ENCODE measurements at places on chromosomes 2 and 18. TPM values are rescaled to one million over a fixed set of nuclear protein-coding genes. Genes with fewer than 3 reads are reported as not detected.

DNA sequence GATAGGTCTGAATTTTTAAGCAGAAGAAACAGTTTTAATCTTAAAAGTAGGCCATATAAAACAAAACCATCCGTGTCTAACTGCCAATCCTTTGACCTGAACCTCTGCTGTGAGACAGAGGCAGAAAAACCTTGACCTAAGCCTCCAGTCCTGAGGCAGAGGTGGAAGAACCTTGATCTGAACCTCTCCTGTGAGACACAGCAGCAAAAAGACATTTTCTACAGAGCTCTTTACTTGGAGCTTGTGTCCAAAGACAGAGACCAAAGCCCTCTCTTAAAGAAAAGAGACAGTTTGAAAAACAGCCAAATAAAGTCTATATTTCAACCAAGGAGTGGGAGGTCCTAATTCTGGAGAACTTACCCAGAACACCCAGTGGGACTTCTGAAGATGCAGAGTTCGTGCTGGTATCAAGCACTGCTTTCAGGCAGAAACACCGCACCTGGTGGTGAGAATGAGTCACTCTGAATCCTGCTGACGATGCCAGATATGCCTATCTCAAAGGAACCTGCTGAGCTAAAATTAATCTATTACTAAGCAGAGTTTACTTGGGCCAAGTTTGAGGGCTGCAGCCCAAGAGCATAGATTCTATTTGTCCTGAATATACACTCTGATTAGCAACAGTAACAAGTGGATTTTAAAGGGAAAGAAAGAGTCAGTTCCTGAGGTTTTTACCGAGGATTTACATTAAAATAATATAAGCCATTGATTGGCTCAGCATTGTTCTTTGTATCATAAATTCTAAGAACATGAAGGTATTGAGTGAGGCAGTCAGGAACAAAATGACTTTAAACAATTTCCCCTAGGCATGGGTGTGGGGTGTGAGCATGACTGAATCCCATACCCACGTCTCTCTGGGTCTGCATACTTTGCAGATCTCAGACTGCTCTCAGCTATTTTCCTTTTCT is 806.4 kb downstream of the TRIB2 start:
- H3K27me3 ChIP-seq = no peaks in the 10 kb centered on the region
- no peaks in the 10 kb centered on the region for H3K4me1 ChIP-seq
- DNase-seq = no peak
- H3K4me3 ChIP-seq = no peak overlapping the region

GRCh38 chr2:71669628-71670429 is 216.5 kb downstream of the DYSF start:
- H3K27ac ChIP-seq = no peak overlapping the region
- DNase-seq = no peak
- H3K27me3 ChIP-seq = no peaks in the 10 kb centered on the region
- H3K36me3 ChIP-seq = no peaks in the 10 kb centered on the region
- H3K4me3 ChIP-seq = no peak overlapping the region

DNA sequence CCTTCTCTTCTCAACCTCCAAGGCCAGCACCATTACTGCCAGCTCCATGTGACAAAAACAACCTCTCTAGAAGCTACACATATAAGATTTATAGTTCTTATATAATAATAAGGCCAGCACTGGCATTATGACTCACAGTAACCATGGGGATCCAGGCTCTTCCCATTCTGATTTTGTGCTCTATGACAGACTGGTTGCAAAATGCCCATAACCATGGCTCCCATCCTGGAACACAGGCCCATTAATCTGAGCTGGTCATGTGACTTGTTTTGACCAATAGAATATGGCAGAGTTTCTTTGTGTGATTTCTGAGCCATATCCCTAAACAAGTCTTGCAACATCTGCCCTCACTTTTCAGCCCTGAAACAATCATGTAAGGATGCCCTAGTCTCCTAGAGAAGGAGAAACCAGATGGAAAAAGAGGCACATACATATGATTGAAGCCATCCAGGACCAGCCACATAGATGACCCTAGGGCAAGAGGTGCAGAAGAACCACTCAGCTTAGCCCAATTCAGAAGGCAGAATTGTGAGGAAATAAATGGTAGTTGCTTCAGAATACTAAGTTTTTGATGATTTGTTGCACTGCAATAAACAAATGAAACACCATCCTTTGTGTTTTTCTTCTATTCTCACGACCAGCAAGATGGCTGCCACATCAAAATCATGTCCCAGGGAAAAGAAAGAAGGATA is 173.9 kb downstream of the SUCLG1 start:
- H3K36me3 ChIP-seq = no peaks in the 10 kb centered on the region
- H3K27me3 ChIP-seq = peaks cover 6% of the 10 kb centered on the region
- DNase-seq = no peak
- no peak overlapping the region for H3K4me3 ChIP-seq
- no peak overlapping the region for H3K27ac ChIP-seq

DNA sequence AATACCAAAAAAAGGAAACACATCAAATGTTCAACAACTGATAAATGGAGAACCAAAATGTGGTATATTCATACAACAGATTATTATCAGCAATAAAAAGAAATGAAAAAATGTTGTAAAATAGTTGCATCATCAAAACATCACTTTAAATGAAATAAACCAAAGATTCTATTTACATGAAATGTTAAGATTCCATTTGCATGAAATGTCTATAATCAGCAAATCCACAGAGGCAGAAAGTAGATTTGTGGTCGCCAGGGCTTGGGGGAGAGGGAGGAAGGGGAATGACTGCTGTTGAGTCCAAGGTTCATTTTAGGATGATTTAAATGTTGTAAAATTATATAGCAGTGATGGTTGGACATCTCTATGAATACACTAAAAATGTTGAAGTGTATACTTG is 181.9 kb downstream of the RTP5 start:
- peaks cover 3% of the 10 kb centered on the region for H3K36me3 ChIP-seq
- H3K4me1 ChIP-seq = no peaks in the 10 kb centered on the region
- H3K27ac ChIP-seq = no peak overlapping the region
- no peak for DNase-seq

- no peak overlapping the region for H3K4me3 ChIP-seq
- no peaks in the 10 kb centered on the region for H3K27me3 ChIP-seq
- no peaks in the 10 kb centered on the region for H3K36me3 ChIP-seq
- no peak for DNase-seq
Observed at GRCh38 chr2:156935616-156936015, 321.9 kb upstream of the GALNT5 start.

GRCh38 chr18:31634331-31634713 is 42.6 kb downstream of the TTR start:
- H3K36me3 ChIP-seq = no peaks in the 10 kb centered on the region
- no peak for DNase-seq
- no peak overlapping the region for H3K27ac ChIP-seq

GRCh38 chr2:180231015-180231414 is 223.9 kb upstream of the CWC22 start:
- H3K4me1 ChIP-seq = no peaks in the 10 kb centered on the region
- no peak overlapping the region for H3K4me3 ChIP-seq
- H3K36me3 ChIP-seq = no peaks in the 10 kb centered on the region
- H3K27ac ChIP-seq = no peak overlapping the region
- H3K27me3 ChIP-seq = no peaks in the 10 kb centered on the region

DNA sequence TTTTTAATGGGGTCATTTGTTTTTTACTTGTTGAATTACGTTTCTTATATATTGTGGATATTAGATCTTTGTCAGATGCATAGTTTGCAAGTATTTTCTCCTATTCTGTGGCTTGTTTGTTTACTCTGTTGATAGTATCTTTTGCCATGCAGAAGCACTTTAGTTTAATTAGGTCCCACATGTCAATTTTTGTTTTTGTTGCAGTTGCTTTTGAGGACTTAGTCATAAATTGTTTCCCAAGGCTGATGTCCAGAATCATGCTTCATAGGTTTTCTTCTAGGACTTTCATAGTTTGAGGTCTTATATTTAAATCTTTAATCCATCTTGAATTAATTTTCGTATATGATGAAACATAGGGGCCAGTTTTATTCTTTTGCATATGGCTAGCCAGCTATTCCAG is 13.2 kb downstream of the PIKFYVE start:
- no peak overlapping the region for H3K4me3 ChIP-seq
- peaks cover 37% of the 10 kb centered on the region for H3K36me3 ChIP-seq
- peaks cover 25% of the 10 kb centered on the region for H3K4me1 ChIP-seq
- no peaks in the 10 kb centered on the region for H3K27me3 ChIP-seq

DNA sequence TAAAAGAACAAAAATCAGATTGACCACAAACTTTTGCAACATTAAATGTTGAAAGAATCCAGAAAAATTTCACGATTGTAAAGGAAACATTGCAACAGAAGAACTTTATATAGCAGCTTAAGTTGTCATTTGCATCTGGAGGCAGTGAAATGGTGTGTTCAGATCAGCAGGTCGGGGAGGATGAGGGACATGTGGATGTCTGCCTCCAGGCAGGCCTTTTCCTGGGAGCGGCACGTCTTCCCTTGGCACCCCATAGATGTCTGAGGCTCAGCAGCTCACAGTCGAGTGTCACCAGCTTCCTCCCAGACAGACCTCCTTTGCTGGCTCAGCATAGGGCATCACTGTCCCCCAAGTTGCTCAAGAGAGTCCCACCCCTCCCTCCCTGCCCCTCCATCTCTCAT is 44.3 kb upstream of the ASB1 start:
- H3K27ac ChIP-seq = no peak overlapping the region
- no peak overlapping the region for H3K4me3 ChIP-seq
- no peaks in the 10 kb centered on the region for H3K27me3 ChIP-seq
- peaks cover 23% of the 10 kb centered on the region for H3K4me1 ChIP-seq

DNA sequence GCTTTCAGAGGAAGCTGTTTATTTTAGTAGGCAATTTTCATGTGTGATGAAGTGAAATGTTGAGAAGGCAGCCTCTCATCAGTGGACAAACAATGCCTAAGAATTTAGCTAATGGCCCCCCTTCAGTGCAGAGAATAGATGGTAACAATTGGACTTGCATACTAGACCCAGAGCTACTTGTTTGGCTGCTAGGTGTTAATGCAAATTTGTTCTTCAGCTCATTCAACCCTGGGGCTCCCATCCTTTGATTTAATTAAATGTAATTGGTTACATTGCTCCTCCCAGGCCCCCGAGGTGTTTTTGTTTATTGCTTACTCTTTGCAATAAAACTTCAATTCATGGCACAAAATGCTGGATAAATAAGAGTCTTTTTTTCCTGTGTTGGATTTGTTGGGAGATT is 68.6 kb downstream of the CAMKMT start:
- peaks cover 13% of the 10 kb centered on the region for H3K4me1 ChIP-seq
- H3K27ac ChIP-seq = no peak overlapping the region
- no peaks in the 10 kb centered on the region for H3K27me3 ChIP-seq
- no peaks in the 10 kb centered on the region for H3K36me3 ChIP-seq
- DNase-seq = no peak

DNA sequence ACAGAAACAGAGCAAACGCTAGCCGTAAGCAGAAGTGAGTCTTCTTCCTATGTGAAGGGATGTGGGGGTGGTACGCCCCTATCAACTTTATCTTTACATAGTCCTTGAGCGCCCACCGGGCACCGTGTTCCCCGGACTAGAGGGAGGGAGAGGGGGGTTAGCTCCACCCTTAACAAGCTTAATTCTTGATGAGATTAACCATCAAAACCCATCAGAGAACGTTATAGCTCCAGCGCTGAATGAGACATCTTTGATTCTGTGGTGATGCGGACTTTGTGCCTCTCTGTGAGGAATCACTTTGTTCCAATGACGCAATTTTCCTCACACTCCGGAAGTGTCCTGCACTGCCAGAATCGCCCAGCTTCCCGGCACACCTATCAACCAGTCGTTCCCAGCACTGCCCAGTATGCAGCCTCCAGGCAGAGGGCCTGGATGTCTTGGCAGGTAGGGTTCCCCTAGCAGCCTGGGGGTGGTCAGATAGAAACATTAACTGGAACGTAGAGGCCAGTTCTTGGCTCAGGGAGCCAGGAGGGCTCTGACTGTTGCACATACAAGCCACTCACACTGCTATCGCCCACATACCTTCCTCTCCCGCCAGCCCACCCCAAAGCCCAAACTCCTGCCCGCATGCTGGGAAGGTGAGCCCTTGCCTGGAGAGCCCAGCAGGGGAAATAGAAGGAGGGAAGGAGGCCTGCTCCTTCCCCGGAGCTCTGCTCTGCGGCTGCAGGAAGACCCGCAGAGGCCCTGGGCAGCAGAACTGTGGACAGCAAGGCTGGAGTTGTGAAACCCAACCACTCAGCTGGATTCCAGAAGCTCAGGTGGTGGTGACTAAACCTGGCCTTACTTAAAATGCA is 1.9 kb upstream of the ODC1 start:
- no peak overlapping the region for H3K27ac ChIP-seq
- H3K36me3 ChIP-seq = no peaks in the 10 kb centered on the region

DNA sequence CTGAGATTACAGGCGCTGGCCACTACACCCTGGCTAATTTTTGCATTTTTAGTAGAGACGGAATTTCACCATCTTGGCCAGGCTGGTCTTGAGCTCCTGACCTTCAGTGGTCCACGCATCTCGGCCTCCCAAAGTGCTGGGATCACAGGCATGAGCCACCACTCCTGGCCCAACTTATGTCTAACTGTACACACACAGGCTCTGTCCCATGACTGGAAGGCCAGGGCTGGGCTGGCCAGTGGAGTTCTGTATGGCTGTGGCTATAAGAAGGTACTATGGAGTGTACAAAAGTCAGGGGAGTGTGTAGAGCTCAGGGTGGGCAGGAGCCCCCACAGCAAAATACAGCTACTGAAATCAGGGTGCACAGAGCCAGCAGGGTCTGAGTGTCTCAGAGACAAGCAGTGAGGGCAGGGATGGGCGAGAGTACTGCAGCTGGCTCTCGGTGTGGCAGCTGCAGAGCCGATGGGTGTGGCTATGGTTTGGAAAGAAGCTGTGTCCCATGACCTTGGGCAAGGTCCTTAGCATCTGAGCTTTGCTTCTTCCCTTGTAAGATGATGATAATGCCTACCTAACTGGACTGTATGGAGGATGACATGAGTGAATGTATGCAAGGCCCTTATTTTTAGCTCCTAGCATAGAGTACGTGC is 10.4 kb upstream of the MSGN1 start:
- no peak overlapping the region for H3K27ac ChIP-seq
- no peak for DNase-seq
- no peaks in the 10 kb centered on the region for H3K4me1 ChIP-seq
- H3K27me3 ChIP-seq = peaks cover 9% of the 10 kb centered on the region

DNA sequence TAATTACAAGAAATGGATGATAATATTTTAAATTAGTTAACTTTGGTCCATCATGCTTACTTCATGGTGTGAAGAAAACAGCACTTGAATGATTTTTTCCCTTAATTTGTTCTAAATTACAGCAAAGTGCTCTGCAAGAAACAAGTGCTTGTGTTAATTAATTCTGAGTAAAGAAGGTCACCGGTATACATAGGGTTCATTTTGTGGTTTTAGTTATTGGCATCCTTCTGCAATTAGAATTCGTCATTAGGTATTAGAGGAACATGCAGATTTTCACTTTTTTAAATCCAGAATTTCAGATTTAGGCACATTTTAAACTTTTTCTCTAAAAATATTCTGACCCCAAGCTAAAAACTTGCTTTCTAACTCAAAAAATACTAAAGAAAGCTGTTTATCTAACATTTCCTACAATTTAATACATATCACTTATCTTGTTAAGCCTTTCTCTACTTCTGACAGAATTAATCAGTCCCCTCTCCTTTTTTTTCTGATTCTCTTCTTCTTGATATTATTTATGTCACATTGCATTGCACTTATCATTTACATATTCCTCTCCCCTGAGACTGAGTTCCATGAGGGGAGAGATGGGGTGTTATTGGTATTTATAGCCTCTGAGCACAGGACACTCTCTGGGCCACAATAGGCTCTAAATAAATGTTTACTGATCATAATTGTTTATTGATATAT is 129.2 kb downstream of the PLA2R1 start:
- H3K4me1 ChIP-seq = peaks cover 4% of the 10 kb centered on the region
- no peak for DNase-seq
- H3K27me3 ChIP-seq = peaks cover 6% of the 10 kb centered on the region

GRCh38 chr2:174761837-174762236 is 2.4 kb downstream of the CHRNA1 start:
- no peaks in the 10 kb centered on the region for H3K27me3 ChIP-seq
- peaks cover 9% of the 10 kb centered on the region for H3K4me1 ChIP-seq
- no peak overlapping the region for H3K4me3 ChIP-seq
- no peak for DNase-seq

Gene TMEM163
- 0.12 TPM for total RNA-seq

Gene CRYGC
- total RNA-seq = not detected

Gene FASTKD1
- total RNA-seq = 46.3 TPM

All from activated T-cell treated with anti-CD3 and anti-CD28 coated beads, Interleukin-2, amount 50 U/mL, for 72 hours (primary cell).